ENCODE measurements at places on chromosomes 11 and 22.
A peak's percentile ranks its signal among the peaks of the same experiment; 100 is the strongest.

- peak; percentile 79 for DNase-seq
These were observed 20.6 kb upstream of the PLEKHB1 start for GRCh38 chr11:73625696-73626318.

DNA sequence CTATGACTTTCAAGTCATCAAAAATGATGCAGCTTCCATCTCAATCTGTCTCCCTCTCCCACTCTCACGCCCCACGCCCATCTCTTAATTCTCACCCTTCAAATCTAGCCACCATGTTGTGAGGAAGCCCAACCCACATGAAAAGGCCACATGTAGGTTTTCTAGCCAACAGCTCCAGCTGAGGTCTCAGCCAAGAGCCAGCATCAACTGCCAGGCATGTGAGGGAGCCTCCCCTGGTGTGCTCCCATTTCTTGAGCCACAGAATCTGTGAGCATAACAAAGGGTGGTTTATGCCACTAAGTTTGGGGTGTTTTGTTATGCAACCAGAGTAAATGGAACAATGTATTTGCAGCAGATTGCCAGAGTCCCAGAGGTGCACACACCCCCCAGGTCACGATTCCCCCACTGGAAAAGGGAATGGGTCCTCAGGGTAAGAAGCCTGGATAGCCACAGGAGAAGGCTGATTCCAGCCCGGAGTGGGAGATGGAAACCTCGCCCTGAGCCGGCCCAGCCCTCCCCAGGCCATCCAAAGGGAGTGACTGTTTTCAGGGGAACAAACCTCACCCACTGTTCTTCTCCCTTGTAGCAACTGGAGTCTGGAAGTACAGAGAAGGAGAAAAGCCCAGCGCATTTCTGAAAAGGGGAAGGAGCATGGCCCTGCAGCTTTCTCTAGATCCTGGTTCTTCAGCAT is 20.0 kb upstream of the LINC01488 start:
- no peak for DNase-seq

GRCh38 chr22:27620367-27621154 is 181.0 kb downstream of the MN1 start:
- no peak for DNase-seq

DNA sequence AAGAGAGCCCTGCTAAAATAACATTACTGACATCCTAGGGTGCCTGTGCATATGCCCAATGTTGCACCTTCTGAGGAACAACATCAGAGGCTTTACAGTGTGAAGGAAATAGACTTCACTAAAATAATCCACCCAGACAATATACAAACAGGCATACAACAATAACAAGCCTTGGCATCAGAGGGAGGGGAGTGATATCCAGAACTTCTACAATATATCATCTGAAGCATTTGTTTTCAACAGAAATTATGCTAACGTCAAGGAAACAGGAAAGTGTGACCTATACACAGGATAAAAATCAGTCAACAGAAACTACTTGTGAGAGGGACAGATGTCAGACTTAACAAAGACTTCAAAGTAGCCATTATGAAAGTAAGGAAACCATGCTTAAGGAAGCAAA is 81.3 kb downstream of the CTNND1 start:
- no peak for DNase-seq

DNA sequence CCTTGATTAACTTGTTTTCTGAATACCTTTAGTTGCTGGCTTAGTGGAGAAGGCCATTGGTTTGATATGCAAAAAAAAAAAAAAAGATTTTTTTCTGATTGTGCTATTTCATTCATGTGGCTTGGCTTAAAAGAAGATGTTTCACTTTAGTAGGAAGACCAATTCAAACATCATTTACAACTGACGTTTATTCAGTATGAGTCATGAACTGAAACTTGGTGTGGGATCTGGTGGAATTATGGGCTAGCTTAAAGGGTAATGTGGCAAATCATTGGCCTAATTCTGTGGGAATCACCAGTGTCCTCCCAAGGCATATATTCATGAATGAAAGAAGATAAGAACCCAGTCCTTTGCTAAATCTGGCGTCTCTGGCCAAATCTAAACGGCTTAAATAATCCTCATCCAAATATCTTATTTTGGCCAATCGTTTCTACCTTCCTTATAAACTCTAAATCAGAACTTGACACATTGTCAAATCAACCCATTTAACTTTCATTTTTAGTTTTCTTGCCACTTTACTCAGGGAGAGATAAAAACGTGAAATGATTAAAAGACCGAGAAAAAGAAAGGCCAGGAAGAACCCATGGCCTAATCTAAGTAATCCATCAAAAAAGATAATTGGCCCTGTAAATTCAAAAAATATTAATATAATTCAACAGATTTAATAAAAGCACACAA is 77.0 kb downstream of the DDIAS start:
- DNase-seq, result peak; percentile 14

DNA sequence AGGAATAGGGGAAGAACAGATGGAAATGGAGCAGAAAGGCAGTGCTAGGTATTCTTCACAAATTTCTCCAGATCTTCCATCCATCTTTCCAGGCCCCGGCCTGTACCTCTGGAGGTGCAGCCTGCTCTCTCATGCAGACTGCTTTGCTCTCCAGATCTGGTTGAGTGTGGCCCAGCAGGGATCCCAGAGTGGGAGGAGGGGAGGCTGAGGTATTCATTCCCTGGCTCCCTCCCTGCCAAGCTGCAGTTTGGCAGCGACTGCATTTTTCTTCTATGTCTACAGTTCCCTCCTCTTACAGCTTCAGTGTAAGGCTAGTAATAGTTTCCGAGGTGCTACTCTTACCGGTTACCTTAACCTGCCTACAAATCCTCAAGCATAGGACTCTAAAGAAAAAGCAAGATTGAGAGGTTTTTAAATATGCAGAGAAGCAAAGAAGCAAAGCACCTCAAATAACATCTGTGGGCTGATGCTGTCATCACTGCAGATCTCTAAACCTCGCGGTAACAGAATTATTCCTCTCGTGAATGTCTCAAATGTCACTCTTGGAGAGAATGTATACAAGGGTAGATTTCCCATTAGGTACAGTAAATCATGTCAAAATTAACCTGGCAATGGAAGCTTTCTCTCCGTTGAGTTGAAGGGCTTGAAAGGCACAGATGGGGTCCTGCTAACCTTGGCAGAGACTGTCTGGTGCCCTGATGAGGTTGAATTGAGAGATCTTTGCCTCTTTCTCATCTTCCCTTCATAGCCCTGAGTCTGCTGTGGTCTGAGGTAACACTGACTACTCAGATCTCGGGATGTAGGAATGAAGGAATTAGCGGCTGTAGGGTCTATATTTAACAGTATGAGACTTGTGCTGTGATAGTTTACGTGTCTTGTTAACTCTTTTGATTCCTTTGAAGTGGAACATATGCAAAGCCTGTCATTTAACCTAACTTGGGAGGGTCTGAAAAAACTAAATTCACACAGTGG is 297.9 kb upstream of the C11orf87 start:
- DNase-seq, result no peak

- peak; percentile 2 for DNase-seq
These were observed 30.2 kb downstream of the HTR3B start for GRCh38 chr11:113934761-113935160.

DNA sequence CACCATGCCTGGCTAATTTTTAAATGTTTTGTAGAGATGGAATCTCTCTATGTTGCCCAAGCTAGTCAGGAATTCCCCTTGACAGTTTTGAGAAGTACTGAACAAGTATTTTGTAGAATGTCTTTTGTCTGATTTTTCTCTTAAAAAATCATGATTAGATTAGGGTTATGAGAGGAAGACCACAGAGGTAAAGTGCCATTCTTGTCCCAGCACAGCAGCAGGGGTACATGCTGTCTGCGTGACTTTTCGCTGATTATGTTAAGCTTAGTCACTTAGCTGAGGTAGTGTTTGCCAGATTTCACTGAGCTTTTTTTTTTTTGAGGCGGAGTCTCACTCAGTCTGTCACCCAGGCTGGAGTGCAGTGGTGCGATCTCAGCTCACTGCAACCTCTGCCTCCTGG is 13.6 kb upstream of the NUP160 start:
- no peak for DNase-seq

DNA sequence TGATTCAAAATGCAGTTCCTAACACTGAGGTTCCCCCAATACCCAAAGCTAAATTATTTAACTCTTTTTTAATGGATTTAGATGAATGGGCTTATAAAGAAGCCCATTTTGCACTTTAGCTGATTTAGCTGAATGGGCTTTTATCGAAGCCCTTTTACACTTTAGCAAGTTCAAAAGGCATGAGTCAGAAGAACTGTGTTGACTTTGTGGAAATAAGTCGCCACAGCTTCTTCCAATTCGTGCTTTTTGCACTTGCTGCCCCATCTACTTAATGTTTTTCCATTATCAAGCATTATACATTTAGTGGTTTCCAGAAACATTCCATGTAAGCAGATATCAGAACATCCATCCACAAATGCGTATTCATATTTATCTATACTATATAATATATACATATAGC is 20.5 kb upstream of the GRIA4 start:
- DNase-seq, result no peak

DNA sequence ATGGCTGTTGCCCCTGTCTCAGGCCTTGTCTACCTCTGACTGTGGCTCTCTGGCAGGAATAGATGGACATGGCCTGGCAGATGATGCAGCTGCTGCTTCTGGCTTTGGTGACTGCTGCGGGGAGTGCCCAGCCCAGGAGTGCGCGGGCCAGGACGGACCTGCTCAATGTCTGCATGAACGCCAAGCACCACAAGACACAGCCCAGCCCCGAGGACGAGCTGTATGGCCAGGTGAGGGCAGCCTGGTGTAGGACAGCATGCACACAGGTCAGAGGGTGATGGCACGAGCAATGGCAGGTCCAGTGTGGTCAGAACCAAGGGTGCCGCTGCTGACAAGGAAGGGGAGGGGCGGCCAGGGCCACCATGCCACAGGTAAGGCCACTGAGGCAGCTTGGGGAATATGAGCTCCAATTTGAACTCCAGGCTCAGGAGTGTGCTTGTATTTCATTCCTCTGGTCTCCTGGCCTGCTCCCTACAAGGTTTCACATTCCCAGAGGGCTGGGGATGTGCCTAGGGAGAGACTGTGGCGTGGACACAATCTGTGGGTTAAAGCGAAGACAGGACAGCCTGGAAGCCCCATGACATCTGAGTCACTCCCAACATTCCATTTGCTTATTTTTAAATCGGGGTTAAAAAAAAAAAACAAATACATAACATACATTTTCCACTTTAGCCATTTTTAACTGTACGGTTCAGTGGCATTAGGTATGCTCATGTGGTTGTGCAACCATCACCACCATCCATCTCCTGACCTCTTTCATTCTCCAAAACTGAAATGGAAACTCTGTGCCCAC is 562 bp downstream of the FOLR3 start:
- DNase-seq, result no peak

DNA sequence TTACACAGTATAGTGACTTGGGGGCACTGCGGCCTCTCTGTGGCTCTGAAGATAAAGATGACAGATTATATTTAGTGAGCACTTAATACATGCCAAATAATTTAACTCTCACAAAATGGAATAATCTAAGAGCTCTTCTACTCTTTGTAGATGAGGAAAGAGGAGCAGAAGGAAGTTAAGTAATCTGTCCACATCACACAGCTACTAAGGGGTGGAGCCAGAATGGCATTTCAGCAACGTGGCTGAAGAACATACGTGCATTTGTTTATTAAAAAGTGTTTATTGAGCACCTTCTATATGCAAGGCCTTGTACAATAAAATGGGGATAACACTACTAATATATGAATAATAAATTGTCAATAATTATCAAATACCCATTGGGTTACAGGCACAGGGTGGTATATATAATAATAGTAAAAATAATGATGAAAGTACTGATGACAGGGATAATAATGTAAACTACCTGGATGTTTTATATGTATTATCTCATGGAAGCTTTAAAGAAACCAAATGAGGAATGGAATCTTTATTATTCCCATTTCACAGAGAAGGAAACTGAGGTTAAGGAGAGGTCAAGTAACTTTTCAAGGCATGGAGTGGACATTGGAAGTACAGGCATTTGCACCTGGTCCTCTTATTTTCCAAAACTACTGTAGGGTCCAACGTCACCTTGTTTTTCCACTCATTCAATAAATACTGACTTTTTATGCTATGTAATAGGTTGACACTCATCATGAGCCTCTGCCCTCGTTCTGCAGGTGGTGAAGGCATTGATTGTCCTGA is 38.0 kb upstream of the IL17RA start:
- no peak for DNase-seq

DNA sequence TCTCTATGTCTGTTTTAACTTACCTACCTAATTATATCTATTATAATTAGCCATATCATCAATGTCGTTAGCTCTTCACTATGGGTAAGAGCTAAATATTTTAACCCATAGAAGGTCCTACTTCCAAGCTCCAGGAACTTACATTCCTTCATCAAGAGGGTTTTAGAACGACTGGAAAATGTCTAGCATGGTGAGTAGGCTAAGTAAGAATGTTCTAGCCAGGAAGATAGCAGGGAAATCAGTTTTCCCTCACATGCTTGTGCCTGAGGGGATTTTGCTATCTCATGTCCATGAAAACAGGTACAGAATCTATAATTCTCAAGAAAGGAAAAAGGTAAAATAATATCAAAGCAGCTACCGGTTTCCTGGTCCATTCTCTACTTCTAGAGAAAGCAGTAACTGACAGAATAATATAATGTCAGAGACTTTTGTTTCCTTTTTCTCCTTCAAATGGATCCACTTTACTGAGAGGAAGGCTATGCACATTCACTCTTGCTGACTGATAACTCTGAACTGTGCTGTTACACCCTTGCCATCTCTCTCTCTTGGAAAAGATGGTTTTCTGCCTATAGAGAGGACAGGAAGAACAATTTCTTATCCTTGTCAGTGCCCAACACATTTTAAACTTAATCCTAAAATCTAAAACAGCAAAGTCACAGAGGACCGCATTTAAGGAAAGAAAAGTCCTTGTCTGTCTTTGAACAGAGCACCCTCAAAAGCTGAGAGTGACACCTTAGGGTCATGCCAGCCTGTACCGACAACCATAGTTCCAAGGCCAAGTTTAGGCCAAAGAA is 67.0 kb downstream of the MAML2 start:
- no peak for DNase-seq
